ENCODE measurements at places on chromosomes 7 and 10.

- DNase-seq = no peak
Measured at GRCh38 chr10:121524157-121524817, 74.0 kb downstream of the FGFR2 start.

DNA sequence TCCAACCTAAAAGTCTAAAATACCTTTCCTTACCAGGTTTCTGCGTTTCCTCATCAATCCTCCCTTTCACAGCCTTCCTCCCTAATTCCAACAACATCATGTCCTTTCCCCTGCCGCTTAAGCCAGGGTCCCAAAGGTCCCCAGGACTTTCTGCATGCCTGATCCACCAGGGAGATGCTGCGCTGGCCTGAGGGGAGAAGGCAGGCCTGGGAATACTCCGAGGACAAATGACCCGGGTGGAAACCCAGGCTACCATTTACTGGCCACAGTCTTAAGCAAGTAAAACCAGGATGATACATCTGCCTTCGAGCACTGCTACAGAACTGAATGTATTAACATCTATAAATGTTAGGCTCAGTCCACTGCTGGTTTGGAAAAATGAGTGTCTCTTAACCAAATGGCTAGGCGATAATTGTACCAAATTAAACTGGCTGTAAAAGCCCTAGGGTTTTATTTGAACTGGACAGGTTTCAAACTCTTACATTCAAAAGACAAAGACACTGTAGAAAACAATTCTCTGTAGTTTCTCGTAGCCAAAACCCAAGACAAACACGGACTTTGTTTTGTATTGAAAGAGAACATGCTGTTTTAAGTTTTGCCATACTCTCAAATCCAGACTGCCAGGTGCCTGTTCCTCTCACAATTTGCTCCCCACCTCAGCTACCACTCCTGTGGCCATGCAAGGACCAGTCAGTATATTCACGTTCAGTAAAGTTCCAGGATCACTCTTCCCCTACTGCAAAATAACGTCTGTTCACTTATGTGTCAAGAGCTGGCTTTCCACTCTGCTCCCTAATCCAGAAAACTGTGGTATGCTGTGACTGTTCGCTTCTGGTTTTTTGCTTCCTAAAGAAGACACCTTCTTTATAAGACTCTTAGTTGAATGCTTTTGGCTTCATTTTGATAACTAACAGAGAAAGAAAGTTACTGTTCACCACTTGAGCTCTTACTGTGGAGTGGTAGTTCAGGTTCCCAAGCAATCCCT is 145.7 kb downstream of the RNF216 start:
- no peak for DNase-seq

- peak; percentile 19 for DNase-seq
Measured at GRCh38 chr10:102175415-102175814, 23.2 kb downstream of the NOLC1 start.

GRCh38 chr7:131921016-131921415 is 364.6 kb upstream of the PODXL start:
- peak; percentile 14 for DNase-seq

- DNase-seq = peak; percentile 67
Measured at GRCh38 chr7:74032191-74032490, 4.2 kb downstream of the ELN start.

- DNase-seq = no peak
Measured at GRCh38 chr10:131774681-131775085, 126.1 kb upstream of the PPP2R2D start.

DNA sequence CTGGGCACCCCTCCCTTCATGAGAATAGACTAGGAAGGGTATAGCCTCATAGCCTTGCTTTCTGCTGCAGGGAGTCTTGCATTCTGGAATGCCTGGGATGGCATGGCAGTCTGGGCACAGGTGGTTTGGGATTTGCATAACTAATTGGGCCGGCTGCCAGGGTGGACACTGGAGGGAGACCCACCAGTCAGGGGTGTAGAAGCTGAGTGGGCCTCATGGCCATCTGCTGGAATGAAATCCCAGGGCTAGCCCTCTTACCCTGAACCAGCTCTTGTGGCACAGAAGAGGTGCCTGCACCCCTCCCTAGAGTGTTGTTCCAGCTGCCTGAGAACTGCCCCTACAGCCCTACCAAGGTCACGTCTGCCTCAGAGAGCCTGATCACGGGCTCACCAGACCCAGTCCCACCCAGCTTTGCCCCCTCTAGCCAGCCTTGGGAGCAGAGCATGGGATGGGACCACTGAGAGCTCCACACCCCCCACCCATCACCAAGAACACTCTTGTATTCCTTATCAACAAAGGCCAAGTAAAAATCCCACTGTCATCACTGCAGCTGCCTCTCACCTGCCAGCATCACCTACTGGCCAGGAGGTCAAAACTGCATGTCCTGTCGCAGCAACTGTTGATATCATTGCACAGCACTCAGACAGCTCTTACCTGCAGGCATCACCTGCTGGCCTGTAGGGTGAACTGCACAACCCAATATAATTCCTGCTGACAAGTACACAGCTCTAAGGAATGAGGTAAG is 148.9 kb downstream of the ZEB1 start:
- peak; percentile 33 for DNase-seq

- peak; percentile 90 for DNase-seq
Measured at GRCh38 chr10:12720217-12720981, 281.1 kb downstream of the CCDC3 start.

DNA sequence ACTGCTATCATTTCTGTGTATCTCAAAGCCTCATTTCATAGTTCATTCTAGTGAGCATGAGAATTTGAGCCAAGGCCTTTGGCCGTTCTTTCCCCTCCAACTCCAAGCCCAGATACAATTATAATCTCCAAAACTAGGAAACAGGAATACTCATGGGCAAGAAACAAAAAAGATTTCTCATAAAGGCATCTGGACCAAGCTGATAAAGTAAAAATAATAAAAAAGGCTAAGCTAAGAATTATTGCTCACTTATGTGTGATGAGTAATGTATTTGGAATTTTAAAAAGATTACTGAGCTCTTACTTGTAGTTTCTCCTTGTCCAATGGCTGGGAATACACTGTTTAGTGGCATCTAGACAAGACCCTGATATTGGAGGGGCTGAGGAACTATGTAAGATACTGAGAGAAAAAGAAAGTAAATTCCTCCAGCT is 196.4 kb upstream of the POM121L12 start:
- DNase-seq = no peak

- no peak for DNase-seq
Measured at GRCh38 chr7:66859794-66860645, 61.0 kb upstream of the TMEM248 start.

DNA sequence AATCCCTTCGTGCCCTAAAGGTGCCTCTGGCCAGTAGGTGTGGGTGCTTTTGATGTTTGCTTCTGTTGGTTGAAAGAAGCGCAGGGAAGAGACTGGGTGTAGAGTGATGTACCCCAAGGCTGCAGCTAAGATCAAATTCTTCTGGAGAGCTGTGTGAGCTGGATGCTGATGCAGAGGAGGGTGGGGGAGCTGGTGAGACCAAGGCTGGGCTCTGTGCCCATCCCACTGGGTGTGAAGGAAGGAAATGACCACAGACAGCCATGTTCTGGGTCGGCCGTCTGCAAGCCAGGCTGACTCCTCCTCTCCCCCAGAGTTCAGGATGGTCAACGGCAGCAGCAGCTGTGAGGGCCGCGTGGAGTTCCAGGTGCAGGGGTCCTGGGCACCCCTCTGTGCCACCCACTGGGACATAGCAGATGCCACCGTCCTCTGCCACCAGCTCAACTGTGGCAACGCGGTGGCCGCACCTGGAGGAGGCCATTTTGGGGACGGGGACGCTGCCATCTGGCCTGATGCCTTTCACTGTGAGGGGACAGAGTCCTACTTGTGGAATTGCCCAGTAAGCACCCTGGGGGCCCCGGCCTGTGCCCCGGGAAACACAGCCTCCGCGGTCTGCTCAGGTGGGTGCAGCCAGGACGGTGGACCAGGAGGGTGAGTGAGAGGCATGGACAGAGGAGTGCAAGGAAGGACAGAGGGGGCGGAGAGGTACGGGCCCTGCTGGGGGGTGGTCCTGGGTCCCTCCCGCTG is 5.1 kb downstream of the SCART1 start:
- no peak for DNase-seq

- no peak for DNase-seq
Measured at GRCh38 chr10:111199587-111199986, 122.8 kb downstream of the ADRA2A start.

DNA sequence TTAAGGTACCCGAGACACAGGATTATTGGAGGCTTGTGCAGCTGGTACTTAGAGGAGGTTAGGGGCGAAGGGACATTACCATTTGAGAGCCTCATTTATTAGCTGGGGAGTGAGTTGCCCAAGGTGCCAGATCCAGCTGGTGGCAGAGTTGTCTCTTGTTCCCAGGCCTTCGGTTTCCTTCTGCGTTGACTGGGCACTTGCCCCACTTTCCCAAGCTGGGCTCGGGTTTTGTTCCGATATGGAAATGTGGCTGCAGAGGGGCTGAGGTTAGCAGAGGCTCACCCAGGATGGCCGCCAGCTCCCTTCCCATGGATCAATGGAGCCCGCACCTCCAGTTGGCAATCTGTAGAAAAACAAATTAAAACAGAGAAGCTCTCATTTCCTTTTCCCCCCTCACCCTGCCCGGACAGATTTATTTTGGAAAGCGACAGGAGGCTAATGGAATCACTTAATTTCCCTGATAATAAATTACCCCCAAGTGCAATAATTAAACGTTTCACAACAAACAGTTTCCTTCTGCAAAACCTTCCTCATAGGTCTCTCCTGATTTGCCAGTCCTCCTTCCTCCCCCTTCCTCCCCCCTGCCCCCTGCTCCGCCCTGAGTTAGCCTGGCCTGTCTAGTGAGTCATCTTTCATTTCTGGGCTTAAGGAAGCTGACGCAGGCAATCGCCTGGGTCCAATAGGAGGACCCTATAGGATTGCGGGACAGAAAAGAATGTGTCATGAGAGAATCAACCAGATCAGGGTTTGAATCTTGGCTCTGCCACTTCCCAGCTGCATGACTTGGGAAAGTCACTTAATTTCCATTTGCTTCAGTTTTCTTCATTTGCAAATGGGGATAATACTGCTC is 51.7 kb downstream of the ADRA2A start:
- no peak for DNase-seq

- DNase-seq = no peak
Measured at GRCh38 chr7:5388905-5389433, 34.7 kb downstream of the TNRC18 start.

DNA sequence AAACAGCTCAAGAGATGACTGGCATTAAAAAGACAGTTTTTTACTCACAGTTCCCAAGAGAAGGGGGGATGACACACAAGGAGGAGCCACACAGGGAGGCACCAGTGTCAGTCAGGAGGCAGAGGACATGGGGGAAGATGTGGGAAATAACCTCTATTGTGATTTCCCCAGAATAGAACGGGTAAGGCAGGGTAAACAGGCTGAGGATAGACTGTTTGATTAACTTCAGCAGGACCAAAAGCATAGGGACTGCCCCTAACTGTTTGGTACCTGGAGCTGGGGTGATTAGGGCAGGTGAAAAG is 60.7 kb downstream of the RAPGEF5 start:
- no peak for DNase-seq

DNA sequence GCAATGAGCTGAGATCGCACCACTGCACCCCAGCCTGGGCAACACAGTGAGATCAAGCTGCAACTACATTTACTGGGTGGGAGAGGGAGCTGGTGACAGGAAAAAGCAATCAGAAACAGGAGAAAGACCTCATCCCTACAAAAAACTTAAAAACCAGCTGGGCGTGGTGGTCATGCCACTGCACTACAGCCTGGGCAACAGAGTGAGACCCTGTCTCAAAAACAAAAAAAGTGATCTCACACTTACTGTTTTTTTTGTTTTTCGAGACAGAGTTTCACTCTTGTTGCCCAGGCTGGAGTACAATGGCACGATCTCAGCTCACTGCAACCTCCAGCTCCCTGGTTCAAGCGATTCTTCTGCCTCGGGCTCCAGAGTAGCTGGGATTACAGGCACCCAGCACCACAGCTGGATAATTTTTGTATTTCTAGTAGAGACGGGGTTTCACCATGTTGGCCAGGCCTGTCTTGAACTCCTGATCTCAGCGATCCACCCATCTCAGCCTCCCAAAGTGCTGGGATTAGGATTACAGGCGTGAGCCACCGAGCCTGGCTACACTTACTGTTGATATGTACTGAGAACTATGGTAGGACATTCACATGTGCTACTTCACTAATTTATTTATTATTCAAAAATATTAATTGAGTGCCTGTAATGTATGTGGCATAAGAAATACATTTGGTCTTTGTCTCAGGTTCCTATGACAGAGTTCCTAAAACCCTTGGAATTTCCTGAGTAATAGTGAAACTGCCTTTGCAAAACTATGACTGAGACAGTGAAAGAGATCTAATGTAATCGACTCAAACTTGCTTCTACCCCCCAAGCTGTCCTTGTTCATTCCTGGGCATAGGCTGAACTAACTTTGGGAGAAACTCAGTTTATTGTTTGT is 27.7 kb upstream of the NRBF2 start:
- DNase-seq = peak; percentile 55

DNA sequence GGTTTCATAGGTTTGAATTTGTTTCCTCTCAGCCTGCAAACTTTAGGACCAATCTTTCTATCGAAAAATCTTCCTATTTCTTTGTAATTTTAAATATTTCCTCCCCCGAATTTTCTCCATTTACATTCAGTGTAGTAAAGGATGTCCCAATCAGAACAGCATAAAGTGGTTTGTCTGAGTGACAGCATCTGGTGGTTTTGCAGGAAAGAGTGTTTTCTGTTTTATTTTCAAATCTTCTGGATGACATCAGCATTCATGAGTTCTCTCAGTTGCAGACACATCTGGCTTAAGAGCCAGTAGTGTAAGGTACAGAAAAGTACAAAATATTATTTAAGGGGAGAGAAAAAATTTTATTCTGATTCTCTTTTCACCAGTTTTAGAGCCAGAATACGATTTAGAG is 634.8 kb downstream of the PHTF2 start:
- DNase-seq = no peak

GRCh38 chr10:11594589-11595394 is 16.7 kb downstream of the USP6NL start:
- DNase-seq = no peak

- DNase-seq = no peak
Measured at GRCh38 chr7:139758388-139758787, 19.4 kb downstream of the HIPK2 start.

DNA sequence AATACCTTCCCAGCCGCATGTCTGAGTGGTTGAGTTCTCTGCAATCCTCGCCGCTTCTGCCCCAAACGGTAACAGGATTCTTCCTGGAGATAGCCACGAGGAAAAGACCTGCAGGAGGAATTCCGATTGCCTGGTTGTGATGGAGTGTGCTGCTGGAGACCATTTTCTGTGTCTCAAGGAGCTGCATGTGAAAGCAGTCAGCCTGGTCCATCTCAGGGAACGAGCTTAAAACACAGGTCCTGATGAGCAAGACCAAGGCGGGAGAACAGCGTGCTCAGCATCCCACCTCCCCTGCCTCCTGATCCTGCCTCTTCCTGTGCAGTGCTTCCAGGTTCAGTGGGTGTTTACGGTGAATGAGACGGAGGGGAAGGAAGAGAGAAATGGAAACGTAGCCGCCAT is 26.5 kb downstream of the VIPR2 start:
- DNase-seq = no peak

- no peak for DNase-seq
Measured at GRCh38 chr10:48452879-48453412, 146.5 kb downstream of the MAPK8 start.

DNA sequence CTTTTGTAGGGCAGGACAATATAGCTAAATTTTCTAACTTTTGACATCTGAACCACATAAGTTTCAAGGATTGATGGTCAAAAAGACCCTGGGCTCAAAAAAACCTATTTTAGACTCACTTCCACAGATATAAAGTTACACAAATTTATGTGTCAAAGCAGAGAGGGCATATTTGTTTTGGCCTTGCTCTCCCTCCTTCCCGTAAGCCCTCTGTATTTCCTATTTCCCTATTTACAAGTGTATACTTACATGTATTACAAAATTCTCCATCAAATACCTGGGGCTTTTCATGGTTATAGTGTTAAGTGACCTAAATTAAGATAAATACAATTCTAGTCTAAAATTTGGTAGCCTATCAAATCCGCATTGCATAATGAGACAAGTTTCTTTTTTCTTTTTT is 2.6 kb downstream of the KDM7A start:
- no peak for DNase-seq

All from fibroblast of pulmonary artery (primary cell).